ENCODE measurements at places on chromosomes 3 and 15.
A peak's percentile ranks its signal among the peaks of the same experiment; 100 is the strongest.

DNA sequence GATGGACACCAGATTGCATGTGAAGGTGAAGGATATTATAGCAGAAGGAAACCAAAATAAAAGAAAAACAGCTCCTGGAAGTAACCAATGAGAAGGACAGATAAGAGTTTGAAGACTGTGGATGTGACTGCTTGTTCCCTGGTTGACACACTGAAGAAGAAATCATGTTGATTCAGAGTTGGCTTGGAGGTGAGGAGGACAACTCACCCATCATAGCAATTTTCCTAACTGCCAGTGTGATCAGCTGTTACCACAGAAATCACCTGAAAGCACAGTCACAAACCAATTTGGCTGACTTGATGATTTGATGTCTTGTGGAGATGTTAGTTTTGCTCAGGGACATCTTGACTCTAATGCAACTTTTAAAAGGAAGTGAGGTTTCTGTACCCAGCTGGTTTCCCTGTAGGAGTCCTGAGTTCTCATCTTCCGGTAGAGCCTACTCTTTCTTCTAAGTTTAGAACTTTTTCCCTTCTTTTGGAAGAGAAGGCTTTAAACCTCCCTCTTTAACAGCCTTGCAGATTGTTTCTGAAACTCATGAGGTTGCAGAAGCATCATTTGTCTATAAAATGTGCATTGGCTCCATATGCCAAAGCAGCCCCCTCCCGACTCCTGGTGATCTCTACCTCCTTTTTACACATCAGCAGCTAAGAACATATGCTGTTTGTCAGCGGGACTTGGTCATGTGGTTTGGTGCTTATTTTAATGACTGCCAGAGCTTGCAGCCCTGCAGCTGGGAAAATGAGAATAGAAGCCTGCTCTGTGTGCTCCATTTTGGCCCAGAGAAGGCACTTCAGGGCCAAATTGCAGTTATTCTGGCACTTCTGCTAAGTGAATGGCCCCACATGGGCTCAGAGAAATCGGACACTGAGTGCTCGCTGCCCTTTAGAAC, 10.3 kb downstream of the ATG7 start:
- DNase-seq, result no peak

DNA sequence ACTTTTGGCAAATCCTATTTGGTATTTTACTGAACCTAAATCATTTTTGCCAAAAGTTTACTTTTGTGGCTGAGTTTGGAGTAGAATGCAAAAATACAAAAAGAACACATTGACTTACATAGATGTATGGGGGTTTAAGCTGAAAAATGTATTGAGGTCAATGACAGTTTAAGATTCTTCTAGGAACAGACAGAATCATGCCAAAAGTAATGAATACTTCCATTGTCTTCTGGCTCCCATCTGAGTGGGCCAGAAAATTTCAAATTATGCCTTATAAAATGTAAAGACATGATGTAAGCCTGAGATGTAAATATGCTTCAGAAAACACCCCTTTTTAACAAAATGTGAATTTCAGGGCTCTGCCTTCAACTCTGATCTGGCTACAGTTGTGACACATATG, 375.1 kb upstream of the DPH6 start:
- DNase-seq, result no peak

DNA sequence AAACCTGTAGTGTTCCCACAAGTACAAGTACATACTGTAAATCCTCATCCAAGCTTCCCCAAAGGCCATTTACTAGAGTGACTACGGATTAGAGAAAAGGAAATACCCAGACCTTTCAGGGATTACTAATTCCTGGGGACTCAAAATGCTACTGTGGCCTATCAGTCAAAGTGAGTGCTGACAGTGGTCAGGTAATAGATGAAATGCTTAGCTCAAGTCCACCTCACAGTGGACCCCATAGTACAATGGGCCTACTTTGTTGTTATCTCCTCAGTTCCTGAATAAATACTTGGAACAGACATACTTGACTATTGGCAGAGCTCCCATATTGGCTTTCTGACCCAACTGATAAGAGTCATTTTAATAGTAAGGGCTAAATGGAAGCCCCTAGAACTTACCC, 61.6 kb downstream of the MAP4 start:
- DNase-seq, result no peak

DNA sequence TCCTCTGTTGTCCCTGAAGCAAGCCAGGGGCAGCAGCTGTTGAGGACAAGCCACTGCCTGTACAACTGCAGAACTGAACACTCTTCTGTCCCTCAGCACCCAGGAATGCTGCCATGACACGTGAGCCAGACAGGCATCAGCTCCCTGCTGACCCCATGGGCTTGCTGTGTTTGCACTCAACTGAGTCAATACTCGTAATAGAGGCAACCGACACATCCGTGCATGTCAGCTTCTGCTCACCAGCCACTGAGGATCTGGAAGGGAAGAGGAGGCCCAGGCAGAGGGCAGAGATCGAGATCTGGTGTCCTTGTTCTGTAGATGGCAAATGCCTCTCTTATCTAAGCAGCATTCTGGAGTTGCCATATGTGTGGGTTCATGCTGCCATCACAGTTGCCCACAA, 54.3 kb upstream of the SEC61A1 start:
- DNase-seq, result no peak

- DNase-seq, result no peak
Observed at GRCh38 chr3:85586018-85586417, 627.2 kb downstream of the CADM2 start.

- DNase-seq, result no peak
Observed at GRCh38 chr3:4670352-4670751, 177.2 kb downstream of the ITPR1 start.

- peak; percentile 72 for DNase-seq
Observed at GRCh38 chr3:185976977-185977678, 39.3 kb upstream of the TRA2B start.

DNA sequence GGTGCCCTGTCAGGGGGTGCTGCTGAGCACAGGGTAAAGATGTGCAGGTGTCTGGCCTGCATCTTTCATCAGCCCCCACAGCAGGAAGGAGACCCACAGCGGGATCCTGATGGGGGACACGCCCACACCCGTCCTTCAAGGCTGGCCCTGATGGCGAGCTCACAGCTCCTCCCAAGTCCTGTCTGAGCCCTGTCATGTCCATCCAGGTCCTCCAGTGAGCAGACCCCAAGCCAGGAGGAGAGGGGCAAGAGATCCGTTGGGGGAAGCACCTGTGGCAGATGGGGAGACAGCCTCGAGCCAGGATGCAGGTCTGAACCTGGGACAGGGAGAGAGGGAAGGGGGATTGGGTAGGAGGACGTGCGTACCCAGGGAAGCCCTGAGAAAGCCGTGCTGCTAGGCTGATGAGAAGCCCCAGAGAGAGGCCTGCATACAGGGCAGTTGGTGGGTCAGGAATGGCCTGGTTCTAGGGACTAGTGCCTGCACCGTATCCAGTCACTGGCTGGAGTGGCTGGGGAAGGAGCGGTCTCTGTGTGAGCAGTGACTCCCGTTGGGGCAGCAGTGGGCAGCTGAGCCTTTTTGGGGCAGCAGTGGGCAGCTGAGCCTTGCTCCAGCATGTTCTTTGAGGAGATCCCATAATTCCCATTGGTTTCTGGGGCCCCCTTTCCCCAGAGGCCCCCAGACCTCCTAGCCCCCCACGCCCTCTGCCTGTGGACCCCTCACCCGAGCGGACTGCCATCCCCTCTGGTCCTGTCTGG, 133.3 kb upstream of the MEF2A start:
- DNase-seq, result no peak

Measured in CD4-positive, alpha-beta T cell treated with Interleukin-1 beta for 1 hour (primary cell).